ENCODE measurements at places on chromosomes 6 and 20.

DNA sequence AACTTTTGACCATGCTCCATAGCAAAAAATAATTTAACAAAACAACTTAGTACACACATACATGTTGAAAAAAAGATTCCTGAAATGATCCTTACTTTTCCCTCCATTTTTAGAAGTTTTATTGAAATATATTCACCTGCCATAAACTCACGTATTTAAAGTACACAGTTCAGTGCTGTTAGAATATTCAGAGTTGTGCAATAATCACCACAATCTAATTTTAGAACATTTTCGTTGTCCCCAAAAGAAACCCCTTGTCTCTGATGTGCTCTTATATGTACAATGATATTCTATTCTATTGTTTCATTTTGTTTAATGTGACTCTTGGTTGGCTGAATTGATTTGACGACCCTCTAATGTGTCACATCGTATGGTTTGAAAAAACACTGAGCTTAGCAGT, 15.9 kb downstream of the ROS1 start:
- DNase-seq, result no peak

- no peak for DNase-seq
Measured at GRCh38 chr6:90611543-90612312, 24.9 kb upstream of the MAP3K7 start.

DNA sequence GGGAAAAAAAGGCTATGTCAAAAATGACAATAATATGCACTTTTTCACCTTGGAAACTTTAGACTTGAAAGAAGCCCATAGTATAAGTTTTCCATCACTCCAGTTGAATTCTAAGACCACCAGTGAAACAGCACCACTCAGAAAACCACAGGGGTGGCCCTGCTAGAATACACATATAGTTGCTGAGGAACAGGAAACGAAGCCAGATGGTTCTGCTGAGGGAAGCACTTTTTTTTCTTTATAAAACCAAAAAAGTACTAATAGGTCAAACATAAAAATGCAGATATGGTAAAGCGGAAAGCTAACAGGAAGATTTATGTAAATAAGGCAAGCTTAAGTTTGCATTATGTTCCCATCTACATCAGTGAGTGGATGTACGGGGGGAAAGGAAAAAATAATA, 303.9 kb downstream of the FOXC1 start:
- DNase-seq, result no peak

- no peak for DNase-seq
Measured at GRCh38 chr6:166575205-166575604, 11.3 kb downstream of the RAMACL start.

GRCh38 chr6:36025260-36025931, 955 bp upstream of the SLC26A8 start:
- DNase-seq, result no peak

Data from activated CD4-positive, alpha-beta T cell treated with anti-CD3 and anti-CD28 coated beads, Interleukin-2, Interleukin-6, amounts not matched to agents 100 ng/mL and 50 ng/mL, durations not matched to agents 16 hours and 8 hours (primary cell).